ENCODE measurements at places on chromosomes 5 and 9.

- no peak for DNase-seq
Observed at GRCh38 chr5:178462816-178463215, 127.4 kb downstream of the COL23A1 start.

DNA sequence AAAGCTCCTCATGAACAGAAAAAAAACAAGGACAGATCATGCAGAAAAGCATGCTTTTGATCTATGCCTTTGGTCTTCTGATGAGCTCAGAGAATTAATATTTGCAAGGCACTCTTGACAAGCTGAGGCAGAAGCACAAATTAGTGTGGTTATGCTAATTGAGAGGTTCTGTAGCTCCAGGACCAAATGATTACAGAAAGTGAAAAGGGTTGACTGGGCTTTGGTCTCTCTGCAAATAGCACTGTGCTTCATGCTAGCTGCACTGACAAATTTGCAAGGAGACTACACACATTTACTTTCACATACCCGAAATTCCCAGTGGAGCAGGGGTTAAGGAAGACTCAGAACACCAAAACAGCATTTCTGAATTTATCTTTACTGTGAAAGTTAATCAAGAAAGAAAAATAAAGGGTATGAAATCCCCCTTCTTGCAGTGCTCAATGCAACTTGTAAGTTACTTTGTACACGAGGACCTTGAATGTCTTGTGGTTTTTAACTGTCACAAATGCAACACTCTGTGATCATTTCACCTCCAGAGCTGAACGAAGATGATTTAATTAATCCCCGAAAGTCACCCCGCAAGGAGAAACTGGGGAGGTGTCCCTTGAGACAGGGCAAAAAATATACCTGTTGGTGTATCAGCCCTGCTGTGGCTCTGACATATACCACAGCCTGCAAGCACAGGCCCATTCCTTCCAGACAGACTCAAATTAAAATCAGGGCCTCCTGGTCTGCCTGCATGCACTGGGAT is 11.9 kb downstream of the RAPGEF1 start:
- no peak for DNase-seq

DNA sequence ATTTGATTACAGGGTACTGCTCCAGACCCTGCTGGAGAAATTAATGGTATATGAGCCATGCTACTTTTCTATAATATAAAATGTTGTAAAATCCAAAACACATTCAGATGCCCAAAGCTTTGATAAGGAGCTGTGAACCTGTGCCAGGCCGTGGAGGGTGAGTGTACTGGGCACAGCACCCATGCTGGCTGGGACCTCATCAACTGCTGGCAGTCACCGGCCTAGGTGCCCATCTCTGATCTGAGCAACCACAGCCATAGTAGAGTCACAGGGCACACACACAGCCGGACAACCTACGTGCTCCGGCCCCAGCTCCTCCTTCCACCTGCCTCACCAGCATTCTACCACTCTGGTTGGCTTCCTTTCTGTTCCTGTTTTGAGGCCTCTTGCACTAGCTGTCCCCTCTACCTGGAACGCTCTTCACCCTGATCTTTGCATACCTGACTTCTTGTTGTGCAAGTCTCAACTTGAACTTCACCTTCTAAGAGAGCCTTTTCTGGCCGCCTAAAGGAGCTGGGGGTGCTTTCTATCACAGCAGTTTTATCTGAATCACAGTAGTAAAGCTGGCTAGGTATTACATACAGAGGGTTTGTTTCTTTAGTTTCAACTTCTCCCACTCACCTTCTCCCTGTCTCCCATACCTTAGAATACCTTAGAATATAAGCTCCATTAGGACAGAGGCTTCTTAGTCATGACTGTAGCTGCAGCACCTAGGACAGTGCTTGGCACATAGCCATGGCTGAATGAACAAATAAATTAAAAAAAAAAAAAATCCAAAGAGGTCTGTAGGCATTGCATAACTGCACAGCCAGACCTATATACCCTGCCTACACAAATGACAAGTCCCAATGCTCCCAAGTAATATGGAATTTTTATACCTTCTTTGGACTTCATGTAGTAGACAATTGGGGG is 51.7 kb downstream of the MED27 start:
- DNase-seq = no peak

DNA sequence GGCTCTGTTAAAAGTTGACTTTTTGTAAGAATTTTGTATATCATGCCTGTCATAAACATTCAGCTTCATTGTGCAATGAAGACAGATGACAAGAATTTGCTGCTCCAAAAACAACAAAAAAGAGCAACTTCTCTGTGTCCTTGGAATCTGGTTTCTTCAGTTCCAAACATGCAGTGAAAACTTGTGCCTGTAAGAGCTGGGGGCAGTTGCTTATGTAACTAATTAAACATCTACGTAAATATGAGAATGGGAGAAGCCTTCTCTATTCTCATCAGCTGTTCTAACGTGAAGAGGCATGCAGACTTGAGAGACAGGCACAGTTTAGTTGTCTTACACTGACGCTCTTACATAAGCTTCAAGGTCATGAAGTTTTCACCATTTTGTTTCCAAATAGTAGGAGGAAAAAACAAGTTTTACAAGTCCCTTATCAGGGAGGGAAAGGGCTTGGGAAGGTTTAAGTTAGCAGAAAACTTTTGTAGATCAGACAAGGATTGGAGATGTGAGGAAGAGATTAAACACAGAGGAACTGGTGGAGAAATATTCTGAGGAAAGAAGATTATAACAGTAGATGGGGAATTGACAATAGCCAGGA is 170.4 kb downstream of the RFK start:
- no peak for DNase-seq

DNA sequence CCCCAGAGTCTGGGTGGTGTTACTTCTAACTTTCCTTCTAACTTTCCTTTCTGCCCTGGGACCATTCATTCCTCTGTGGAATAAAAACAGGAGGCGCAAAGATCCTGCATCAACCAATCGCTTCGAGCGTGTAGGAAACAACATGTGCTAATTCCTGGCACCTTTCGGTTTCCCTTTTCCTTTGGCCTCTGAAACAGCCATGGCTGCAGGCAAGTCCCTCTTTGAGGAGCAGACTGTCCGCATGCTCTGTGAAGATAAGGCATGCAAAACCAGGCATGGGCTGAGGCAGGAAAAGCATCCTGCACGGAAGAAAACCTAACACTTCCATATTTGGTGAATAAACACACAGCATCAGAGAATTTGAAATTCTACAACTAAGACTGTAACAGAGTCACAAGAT is 128.3 kb downstream of the HSD17B3 start:
- DNase-seq = no peak

GRCh38 chr9:19799784-19800183 is 10.9 kb upstream of the SLC24A2 start:
- no peak for DNase-seq

DNA sequence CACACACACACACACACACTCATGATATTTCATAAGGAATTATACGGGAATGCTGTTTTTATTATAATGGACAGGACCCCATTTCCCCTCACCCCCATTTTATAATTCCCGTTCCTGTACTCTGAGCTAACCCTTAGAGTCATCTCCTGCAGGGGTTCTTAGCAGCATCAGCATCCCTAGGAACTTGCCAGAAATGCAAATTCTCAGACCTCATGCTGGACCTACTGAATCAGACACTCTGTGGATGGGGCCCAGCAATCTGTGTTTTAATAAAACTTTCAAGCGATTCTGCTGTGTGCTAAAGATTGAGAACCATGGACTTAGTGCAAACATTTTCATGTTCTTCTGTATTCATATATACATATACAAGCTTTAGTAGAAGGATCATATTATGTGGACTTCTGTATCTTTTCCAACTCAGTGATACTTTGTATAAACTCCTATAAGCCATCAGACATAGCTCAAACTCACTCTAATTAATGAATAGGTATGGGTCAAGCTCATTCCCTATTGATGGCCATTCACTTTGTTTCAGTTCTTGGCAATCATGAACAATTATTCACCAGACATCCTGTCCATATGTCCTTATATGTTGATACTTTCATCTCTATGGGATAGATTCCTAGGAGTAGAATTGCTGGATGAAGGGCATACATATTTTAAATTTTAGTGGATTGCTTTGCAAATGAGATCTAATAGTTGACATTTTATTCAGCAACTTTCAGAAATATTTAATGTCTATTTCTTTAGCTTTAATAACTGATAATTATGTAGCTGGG is 65.5 kb downstream of the ARHGEF28 start:
- DNase-seq = no peak

DNA sequence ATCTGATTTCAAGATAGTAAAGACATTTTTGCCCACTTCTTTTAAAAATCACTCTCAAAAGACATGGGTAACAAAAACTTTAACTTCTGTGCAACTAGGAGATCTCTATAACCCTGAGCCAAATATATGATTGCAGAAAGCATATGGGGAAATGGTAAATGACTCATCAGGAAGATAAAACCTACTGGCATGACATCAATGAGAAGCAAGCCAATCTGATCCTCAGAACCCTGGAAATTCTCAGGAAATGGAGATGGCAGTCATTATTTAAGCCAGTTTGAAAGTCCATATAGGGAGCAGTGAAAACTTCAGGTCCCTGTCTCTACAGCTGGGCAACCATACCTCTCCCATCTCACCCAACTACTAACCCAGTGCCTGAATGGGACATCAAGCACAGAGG is 249.7 kb upstream of the NREP start:
- no peak for DNase-seq

DNA sequence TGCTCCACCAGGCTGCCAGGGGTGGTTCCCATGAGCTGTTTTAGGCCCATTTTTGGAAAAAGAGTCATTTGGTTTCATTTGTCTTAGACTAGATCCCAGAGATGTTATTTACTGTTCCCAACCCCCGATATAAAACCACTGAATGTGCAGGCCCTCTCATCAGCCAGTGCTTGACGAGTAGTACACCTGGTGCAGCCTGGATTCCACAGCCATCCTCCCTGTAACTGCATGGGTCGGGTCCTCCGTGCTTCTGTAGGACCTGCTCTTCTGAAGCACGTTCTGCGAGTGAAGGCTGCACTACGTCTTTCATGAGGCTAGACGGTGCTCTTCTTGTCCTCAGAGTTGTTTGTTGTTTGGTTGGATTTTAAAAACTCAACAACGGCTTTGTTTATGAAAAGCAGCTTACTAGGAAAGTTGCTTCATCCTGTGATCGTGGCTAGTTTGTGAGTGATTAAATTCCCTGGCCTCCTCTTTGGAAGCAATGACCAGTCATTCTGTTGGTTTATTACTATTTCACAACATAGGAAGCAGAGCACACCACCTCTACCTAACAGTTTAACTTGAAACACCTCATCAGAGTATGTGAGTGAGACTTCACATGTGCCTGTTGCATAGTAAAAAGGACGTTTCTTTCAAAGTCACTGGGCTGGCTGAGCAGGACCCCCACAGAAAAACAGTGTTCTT is 135.2 kb downstream of the AOPEP start:
- DNase-seq = no peak

GRCh38 chr5:39349484-39349883 is 14.8 kb downstream of the C9 start:
- no peak for DNase-seq

- DNase-seq = no peak
Observed at GRCh38 chr5:139889410-139889809, 93.8 kb downstream of the PSD2 start.

GRCh38 chr5:94043311-94043710 is 301.9 kb upstream of the POU5F2 start:
- no peak for DNase-seq

GRCh38 chr5:129746876-129747275 is 1.0 kb upstream of the MINAR2 start:
- no peak for DNase-seq

DNA sequence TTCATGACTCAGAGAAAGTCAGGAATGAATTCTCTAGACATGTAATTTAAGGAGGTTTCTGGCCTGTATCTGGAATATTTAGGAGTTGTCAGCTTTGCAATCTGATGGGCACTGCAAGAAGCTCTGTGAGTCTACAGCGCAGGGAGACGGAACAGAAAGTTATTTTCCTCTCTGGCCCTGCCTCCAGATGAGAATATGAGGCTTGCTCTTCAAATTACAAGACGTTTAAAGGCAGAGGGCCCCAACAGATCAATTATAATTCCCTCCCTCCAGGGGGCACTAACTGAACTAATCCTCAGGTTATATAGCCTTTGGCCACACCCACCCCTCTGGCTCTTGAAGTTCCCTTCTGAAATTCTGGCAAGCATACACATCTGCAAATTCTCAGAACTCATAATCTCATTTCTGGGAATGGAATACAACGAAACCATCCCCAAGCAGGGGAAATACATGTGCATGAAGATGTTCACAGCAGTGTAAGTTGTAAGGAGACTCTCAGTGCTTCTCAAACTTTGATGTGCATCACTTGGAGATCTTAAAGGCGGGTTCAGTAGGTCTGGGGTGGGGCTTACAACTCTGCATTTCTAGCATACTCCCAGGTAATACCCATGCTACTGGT is 307.6 kb downstream of the CWC27 start:
- peak; percentile 3 for DNase-seq

DNA sequence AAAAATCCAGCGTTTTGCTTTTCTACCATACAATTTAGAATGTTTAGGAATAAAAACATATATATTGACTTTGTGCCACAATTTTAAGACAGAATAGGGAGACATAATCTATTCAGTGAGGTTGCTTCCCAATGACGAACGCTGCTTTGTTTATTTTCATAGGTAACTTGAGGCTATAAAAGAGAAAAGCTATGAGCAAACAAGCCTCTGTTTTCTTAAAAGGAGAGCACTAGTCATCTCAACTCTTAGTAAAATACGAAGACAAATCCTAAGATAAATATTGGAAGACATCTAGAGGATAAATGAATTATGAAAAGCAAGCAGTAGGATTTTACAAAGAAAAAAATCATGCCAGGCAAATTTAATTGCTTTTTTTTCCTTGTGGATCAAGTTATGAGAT is 363.6 kb downstream of the ANXA1 start:
- no peak for DNase-seq

- no peak for DNase-seq
Observed at GRCh38 chr9:119841016-119841415, 471.8 kb upstream of the BRINP1 start.

DNA sequence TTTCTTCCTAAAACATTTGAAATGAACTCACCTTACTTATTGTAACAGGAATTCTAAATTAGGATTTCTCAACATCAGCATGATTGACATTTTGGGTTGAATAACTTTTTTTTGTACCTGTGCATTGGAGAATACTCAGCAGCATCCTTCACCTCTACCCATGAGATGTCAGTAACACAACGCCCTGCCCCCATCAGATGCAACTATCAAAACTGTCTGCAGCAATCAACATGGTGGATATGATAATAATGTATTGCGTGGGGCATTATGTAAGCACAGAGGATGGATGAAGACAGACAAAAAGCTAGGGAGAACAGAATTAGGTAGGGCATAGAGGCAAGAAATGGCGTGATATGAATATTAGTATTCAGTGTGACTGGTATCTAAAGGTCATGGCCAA is 94.1 kb downstream of the PLK2 start:
- DNase-seq = no peak

GRCh38 chr5:172701291-172701656 is 60.2 kb downstream of the NEURL1B start:
- no peak for DNase-seq

- DNase-seq = no peak
Observed at GRCh38 chr5:52922384-52922783, 66.8 kb upstream of the ITGA2 start.

GRCh38 chr9:97860451-97861147 is 7.6 kb downstream of the FOXE1 start:
- no peak for DNase-seq

GRCh38 chr5:91302305-91302704 is 80.8 kb downstream of the ARRDC3 start:
- no peak for DNase-seq

- DNase-seq = no peak
Observed at GRCh38 chr5:170478306-170478705, 25.5 kb upstream of the KCNIP1 start.

- DNase-seq = no peak
Observed at GRCh38 chr9:128523199-128523925, 18.8 kb downstream of the GLE1 start.

GRCh38 chr5:30574761-30575160 is 618.7 kb upstream of the CDH6 start:
- DNase-seq = no peak

Measured in stimulated activated CD8-positive, alpha-beta memory T cell treated with anti-CD3 and anti-CD28 coated beads, Interleukin-4, amount 100 ng/mL, for 1 hour (primary cell).